ENCODE measurements at places on chromosomes 2 and 18.

DNA sequence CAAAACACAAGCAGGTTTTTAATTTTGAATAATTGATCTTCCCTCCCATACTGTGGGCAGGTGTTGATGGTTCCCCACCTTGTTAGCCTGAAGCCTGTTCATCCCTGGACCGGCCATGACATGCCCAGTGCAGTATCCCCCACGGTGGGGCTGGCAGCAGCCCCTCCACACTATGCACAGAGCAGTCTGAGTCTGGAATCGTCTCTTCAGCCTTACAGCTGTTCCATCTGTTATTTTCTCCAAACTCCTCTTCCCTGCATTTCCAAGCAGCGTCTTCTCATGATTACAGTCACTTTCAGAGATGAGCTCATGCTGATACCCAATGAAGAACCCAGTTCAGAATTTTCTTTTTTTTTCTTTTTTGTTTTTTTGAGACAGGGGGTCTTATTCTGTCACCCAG lies 68.2 kb downstream of the ADI1 start:
- DNase-seq = no peak

GRCh38 chr2:226198956-226199355 lies 600.7 kb downstream of the IRS1 start:
- DNase-seq = no peak

DNA sequence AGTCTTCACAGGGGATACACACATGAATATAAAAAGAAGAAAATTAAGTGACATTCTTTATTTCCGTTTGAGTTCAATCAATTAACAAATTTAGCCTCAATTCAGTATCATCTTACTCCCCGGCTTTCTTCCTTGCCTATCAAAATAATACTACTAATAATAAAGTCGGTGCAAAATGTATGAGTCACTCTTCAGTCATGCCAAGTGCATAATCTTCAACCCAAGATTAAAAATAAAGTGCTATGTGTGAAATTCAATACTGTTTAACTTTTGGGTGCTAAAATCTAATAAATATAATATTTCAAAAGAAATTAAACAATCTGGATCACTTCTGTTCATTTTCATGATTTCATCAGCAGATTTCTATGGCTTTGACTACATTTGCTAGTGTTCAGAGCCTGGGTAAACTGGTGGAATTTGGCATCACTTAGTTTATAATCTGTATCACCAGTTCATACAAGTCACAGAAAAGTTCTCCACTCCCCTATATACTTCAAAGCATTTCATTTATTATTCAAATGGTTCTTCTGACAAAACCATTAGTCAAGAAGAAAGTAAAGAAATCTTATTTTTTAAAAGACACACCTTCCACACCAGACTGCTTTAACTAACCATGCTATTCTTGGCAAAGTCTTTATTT lies 183.6 kb downstream of the THADA start:
- DNase-seq = no peak

DNA sequence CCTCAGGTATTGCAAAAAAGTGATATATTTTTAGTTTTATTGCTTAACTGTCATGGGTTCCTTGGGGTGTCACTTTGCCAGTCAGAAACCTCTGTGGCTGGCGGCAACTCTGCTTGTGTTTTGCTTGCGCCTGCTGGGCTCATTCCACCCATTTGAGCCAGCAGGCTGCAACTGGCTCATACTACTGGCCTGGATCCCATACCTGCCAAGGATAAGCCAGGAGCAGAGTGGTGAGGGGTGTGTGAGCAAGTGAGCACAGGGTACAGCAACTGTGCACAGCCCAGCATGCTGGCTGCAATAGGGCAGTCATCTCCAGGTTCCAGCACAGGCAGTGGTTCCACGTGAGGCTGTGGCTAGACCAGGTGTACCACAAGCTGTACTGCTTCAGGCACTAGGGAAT lies 687.5 kb downstream of the NYAP2 start:
- no peak for DNase-seq

- no peak for DNase-seq
These were observed 133.3 kb downstream of the LCLAT1 start for GRCh38 chr2:30580391-30580790.

DNA sequence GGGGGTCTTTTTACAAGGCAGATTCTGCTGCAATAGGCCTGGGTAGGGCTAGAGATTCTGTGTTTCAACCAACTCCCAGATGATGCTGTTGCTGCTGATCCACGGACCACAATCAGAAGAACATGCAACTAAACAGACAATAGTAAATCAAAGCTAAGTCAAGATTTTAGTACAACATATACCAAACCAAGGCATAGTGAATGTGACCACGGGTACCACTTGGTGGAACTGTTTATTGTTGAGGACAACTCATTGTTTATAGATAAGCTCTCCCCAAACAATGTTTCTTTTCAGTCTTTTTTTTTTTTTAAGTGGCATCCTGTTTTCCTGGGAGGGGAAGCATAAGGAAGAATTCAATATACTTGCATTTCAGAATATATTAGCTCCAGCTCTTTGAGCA lies 36.0 kb upstream of the DARS1 start:
- DNase-seq = no peak

DNA sequence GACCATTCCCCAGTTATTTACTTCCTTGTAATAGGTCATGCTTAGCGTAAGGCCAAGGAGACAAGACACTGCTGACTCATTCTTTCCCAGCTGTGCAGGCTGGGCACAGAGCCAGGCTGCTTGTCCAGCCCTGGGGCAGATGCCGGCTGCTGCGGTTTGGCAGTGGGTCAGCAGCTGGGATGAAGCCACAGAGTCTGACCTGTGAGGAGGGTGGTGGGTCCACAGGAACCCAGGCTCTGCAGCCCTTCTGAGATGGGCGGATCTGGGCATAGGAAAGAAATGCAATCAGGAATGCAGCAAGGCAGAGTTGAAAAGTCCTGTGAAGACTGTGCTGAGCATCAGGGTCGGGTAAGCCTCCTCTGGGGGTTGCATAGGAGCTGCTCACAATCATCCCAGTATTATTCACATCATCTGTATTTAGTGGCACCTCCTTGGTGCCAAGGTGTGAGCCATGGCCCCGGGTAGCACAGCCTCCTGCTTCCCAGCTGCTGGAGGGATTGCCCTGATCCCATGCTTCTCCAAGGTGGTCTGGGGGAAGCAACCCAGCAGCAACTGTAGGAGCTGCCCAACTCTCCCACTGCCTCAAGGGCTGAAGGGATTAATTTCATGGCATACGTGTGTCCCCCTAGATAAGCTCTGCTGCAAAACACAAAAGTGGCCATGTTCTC lies 139.0 kb downstream of the DDX1 start:
- DNase-seq = peak; percentile 81

GRCh38 chr2:85183479-85183878 lies 50.3 kb downstream of the TCF7L1 start:
- no peak for DNase-seq

DNA sequence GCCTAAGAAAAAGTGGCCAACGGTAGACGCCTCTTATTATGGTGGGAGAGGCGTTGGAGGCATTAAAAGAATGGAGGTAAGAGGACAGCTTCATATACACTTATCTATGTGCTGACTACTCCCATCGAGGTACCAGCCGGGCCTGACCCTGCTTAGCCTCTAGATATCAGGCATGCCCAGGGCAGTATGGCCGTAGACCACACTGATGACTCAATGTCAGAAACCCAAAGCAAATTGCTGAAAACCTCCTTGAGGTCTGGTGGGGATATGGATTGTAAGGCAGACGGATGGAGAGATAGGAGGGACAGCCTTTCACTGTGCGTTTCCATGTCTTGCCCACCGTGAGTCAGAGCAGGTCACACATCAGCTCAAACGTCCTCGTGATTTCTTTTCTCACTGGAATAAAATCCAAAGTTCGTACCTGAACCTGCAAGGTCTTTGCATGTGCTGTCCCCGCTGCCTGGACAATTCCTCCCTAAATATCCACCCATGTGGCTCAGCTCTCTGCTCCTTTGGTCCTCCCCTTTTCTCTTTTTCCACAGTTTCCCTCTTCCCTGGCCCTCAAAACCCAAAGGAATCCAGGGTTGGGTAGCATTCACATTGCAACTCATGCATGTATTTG lies 168.9 kb downstream of the ANTXR1 start:
- DNase-seq = no peak

DNA sequence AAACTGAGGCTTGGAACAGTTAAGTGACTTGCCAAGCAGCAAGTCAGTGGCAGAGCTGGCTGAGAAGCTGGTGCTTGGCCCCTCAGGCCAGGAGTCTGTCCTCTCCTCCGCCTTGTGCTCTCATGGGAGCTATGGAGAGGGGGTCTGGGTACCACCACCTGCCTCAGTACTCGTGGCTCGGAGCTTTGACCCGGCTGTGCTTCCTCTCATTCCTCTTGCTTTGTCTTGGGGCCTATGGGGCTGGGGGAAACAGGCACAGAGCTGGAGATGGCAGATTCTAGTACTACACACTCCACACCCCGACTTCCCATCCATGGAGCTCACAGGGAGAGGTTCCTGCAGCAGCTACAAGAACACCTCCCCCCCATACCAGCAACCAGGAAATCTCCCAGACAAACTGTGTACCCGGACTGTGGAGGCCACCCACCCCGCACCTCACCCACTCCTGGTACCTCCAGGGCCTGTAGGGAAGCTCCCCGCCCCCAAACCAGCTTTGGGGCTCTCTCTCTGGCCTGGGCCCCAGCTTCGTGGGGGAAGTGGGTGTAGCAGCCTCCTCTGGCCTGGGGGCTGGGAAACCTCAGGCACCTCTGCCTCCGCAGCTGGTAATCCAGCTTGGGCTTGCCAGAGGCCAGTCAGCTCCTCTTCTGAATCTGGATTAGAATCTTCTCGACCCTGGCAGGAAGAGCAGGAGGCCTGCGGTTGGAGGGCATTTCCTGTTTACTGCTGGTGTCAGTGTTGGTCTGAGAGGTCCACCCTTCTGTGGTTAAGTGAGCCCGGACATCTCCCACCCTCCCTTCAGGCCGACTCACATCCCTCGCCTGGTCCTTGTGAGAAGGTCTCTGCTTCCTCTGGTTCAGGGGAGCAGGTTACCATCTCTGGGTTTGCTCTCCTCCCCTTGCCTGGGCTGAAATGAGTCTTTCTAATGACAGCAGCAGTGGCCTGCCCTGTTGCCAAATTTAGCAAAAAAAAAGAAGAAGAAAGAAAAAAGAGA lies 22.3 kb upstream of the RHOB start:
- DNase-seq = peak; percentile 89

GRCh38 chr18:74942319-74942910 lies 266.5 kb downstream of the PTGR3 start:
- no peak for DNase-seq

GRCh38 chr2:227347117-227347516 lies 22.1 kb downstream of the MFF start:
- no peak for DNase-seq

GRCh38 chr2:122191331-122191730 lies 435.9 kb downstream of the TSN start:
- DNase-seq = no peak

DNA sequence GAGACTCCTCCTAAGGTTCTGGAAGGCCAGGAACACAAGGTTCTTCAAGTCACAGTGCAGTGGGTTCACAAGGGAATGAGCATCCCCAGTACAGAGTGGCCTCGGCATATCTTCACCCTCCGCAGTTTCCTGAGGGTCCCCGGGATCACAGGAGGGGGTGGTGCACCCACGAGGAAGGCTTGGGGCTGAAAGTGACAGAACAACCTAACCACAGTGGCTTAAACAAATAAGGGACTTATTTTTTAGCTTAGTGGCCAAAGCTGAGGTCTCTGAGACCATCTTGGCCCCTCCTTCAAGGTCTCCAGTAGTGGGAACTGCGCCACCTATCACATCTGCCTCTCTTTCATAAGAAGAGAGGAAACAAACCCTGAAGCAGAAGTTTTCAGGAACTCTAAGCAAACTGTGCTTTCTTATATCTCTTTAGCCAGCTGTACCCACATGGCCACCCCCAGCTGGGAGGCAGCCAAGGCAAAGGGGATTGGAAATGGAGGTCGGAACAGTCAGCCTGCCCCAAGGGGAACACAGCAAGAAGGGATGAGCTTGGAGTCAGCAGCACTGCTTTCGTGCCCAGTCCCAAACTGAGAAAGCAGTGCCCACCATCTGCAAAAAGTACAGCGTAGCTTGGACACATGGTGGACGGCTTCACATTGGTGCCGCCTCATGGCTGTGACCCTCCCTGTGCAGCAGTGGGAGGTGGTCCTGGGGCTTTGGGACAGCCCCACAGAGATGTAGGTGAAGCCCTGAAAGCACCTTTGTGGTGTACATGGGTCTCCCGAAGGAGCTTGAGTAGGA lies 260.0 kb upstream of the ID2 start:
- no peak for DNase-seq

- DNase-seq = peak; percentile 8
These were observed 477.2 kb downstream of the TRIB2 start for GRCh38 chr2:13193900-13194299.

Data from HTR-8/SVneo (cell line).